ENCODE measurements at places on chromosomes 4 and X.
A peak's percentile ranks its signal among the peaks of the same experiment; 100 is the strongest.

- no peak for DNase-seq
These were observed 10.1 kb upstream of the VSIG1 start for GRCh38 chrX:108034725-108035124.

DNA sequence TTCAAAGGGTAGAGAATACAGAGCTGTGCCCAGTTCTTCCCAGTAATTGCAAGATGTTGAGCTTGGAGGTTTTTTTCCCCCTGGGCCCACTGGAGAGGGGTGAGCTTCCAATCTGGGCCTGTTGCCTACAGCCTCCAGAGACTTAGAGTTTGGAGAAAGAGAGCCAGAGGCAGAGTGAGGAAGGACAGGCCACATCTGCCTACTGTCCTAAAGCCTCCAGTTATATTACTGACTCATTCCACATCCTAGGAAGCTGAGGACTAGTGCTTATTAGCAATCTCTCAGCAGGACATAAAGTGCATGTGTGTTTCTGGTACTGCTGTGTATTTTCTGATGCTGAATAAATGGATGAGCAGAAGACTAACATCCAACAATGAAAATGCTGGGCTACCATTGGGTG is 181.0 kb upstream of the MAMLD1 start:
- no peak for DNase-seq

DNA sequence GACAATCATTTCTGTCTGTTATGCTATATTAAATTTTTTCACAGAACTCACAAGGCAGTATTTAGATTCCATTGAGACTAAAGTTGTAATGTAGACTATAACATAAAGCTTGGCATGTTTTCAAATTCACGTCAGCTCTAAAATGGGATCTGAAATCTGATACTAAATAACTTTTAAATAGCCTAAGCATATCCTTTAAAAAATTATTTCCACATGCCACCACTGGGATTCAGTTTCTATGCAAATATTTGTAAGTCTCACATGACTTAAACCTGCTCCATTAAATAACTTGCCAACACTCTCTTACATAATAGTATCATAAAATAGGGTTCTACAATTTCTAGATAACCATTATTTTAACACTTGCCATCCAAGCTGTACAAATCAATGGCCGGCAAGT is 32.4 kb downstream of the KLHL8 start:
- no peak for DNase-seq

GRCh38 chr4:139558235-139559088 is 2.4 kb upstream of the SETD7 start:
- no peak for DNase-seq

DNA sequence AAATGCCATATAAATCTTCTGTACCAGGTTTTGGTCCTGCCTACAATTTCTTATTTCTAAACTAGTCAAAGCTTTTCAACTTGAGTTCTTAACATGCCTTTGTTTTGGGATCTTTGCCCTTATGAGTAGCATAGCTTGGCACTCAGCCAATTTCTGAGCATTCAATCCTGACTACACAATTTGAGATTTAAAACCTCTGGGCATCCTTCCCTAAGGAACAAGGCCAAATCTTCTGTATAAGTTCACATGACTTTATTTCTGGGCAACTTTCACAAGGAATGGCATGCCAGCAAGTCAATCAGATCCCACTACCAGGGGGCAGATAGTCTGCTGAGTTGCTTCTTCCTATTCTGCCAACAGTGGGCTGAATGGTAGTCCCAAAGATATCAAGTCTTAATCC is 254.2 kb downstream of the ADAMTS3 start:
- DNase-seq: peak; percentile 25

DNA sequence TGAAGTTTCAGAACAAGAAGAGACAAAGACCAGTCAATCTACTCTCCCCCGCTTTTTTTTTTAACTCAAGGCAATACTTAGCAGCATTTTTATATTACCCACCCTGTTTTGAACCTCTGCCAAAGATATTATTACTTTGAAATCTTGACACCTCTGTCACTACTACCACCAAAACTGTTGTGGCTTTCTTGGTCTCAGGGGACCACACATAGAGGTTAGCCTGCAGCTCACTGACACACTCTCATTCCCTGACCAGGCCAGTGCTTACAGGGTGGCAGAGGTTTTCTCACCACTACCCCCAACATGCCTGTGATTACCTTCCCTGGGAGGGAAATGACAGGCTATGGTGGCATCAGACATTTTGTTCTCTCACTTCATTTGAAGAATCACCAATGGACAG is 137.4 kb upstream of the STIM2 start:
- no peak for DNase-seq

GRCh38 chr4:55345980-55346850 is at the start of gene SRD5A3:
SRD5A3 (plus strand) TSS chr4:55346242; CDS start chr4:55346337, 95 bp downstream.
- peak; percentile 89 for DNase-seq

GRCh38 chrX:10884246-10884645 is 226.9 kb upstream of the HCCS start:
- DNase-seq: no peak

- peak; percentile 20 for DNase-seq
These were observed 165.7 kb downstream of the BANK1 start for GRCh38 chr4:101956068-101956825.

GRCh38 chr4:38925492-38926413 is 58.1 kb downstream of the FAM114A1 start:
- DNase-seq: no peak

- no peak for DNase-seq
These were observed 149.4 kb downstream of the EFNB1 start for GRCh38 chrX:68978255-68978654.

GRCh38 chrX:129659861-129660260 is 5.1 kb upstream of the APLN start:
- DNase-seq: no peak

DNA sequence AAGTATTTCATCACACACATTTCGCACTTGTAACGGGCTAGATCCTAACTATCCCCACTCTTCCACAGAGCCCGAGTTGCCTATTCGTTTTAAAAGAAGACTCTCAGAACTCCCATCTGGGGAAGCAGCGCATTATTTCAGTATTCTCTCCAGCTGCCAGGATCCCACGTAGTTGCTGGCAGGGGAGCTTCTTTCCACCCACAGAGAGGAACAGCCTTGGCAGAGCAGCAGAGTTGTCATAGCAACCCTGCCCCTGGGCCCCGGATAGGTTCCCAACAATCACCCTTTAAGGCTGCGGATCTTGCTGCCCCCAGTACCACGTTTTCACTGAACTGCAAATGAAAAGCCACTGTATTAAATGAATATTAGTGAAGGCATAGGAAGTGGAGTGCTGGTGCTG is 106.7 kb downstream of the GPM6A start:
- no peak for DNase-seq

GRCh38 chr4:90128961-90129495 is 1.8 kb downstream of the CCSER1 start:
- DNase-seq: no peak

DNA sequence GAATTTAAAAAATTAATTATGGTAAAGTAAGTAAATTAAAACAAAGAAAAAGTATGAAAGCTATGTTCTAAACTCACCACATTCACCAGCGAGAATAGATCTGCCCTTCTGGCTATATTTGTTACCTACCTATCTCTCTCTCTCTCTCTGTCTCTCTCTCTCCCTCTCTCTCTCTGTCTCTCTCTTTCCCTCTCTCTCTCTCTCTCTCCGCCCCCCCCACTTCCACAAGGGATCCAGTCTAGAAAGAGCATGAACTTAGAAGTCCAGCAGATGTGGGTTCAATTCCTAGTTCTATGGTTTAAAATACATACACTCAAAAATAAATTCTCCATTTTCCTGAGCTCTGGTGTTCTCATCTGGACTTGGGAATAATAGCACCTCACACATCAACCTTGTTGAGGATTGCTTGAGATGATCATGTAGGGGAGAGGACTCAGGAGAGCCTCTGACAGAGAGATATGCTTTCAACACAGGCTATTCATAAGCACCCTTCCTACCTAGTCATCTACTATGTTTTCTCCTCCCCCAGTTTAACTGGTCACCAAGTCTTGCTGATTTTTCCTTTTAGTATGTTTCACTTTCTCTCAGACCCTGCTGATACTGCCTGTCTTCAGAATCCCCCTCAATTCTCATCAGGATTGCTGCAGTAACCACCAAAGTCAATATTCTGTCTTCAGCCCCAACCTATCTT is 64.7 kb downstream of the SLC7A11 start:
- DNase-seq: no peak

- DNase-seq: no peak
These were observed 5.1 kb upstream of the OCRL start for GRCh38 chrX:129534816-129535578.

DNA sequence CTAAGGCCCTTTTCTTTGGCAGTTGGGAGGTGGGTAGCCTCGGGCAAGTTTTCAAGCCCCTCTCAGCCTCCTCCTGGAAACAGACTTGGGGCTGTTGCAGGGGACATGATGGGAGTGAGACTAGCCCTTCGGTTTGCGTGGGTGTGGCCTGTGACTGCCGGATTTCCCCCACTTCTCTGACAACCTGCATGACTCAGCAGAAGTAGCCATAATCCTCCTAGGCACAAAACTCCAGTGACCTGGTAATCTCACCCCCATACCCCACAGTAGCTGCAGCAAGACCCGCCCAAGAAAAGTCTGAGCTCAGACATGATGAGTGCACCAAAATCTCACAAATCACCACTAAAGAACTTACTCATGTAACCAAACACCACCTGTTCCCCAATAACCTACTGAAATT is 433.7 kb upstream of the AMOT start:
- no peak for DNase-seq

DNA sequence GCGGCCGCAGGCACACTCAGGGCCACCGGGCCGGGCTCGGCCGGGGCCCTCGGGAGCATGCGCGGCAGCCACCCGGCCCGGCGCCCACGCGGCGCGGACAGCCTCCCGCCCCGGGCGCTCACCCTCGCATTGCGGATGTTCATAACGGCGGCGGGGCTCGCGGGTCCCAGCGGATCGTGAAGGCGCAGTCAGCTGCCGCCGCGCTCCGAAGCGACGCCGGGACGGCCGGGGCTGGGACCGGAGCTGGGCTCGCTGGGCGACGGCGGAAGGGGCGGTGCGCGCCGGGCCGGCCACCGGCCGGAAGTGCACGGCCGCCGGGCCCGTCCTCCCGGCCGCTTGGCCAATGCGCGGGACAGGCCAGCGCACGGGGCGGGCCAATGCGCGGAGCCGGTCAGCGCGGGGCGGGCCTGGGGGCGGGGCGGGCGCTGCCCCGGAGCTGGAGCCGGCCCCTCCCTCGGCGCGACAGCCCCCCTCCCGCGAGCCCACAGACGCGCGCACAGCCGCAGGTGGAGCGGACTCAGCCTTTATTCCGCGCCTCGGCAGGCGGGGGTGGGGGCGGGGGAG is at the start of gene NAA10:
Gene NAA10 (minus strand): TSS at position 276 of the 564 bp plus-strand sequence. CDS start 133 bp downstream, at position 143.
- peak; percentile 80 for DNase-seq

DNA sequence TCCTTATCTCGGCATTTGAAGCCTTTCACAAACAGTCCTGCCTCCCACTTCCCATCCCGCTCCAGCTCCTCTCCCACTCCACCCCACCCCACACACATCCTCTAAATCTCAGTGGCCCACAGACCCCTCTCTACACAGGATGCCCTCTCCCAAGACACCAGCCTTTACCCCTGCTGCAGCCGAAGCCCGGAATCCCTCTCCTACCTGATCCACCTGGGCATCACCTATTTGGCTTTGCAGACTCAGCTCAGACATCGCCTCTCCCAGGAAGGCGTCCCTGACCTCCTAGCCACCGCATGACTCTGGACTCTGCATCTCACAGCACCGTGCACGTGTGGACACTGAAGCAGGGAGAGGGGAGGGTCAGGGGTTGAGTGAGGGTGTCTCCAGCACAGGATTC is 11.5 kb downstream of the PPP2R2C start:
- DNase-seq: no peak

DNA sequence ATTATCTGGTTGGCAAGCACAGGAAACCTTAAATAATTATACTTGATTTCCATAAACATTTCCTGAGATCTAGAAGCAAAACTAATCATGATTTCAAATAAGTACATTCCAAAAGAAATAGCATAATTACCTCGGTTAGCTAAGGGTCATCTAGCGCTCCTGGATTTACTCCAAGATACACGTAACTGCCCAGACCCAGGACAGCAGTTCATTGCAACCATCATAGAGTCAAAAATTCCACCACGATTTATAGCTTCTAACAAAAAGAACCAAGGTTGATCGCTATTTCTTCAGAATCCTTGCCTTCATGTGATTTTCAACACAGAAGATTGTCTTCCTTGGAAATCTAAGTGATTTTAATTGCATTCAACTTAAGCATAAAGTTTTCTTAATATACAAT is 1235.5 kb upstream of the TENM3 start:
- DNase-seq: no peak

DNA sequence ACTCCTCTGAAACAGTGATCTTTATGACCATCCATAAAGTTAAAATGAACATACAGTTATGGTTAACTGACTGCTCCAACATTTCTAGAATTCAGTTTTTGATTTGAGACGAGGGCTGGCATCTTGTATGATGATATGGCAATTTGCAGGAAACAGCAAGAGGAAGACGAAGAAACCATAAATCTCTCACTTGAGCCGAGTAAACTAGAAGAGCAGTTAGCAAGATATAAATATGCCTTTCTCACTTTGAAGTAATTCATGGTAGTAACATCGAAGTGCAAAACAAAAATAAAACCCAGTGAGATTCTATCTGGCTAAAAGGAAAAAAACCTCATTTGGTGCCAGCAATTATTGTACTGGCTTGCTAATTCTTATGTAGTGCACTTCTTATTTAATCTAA is 139.0 kb upstream of the SPRY1 start:
- no peak for DNase-seq

DNA sequence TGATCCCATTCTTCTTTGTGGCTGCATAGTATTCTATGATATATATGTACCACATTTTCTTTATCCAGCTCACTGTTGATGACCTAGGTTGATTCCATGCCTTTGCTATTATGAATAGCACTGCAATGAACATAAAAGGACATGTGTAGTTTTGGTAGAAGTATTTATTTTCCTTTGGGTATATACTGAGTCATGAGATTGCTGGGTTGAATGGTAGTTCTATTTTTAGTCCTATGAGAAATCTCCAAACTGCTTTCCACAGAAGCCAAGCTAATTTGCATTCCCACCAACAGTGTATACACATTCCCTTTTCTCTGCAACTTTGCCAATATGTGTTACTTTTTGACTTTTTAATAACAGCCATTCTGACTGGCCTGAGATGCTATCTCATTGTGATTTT is 278.3 kb downstream of the PCDH18 start:
- no peak for DNase-seq

GRCh38 chr4:73912191-73912590 is 43.0 kb downstream of the CXCL1 start:
- no peak for DNase-seq

DNA sequence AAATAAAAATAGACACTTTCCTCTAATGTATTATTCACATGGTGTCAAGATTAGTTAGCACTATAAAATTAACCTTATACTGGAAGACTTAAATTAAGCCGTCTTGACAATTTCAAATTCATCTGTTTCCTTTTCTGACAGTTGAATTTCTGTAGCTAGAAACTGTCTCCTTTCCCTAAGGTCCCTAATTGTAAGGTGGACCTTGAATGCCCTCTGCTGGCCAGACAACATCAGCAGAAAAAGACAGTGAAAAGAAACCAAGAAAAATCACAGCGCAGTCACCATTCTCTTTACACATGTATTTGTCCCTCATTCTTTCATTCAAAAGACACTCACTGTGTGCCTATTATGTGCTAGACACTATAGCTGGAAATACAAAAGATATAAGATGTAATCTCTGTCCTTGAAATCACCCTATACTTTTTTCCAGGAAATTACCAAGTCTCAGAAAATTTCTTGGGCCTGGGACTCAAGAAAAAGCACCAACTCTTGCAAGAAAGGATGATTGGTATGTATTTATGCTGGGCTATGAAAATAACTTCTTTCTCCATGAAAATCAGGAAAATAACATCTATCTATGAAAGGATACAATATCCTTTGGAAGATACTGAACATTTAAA is 32.7 kb upstream of the AMBN start:
- DNase-seq: peak; percentile 81

- DNase-seq: no peak
These were observed 482.3 kb downstream of the TRAM1L1 start for GRCh38 chr4:116603096-116603495.

Data from hematopoietic multipotent progenitor cell treated with erythropoietin and hydrocortisone succinate and interleukin-3 and kit ligand, for 6 days (in vitro differentiated cells).